Fibroblast of villous mesenchyme (primary cell): ENCODE measurements at places on chromosomes 4 and X.

GRCh38 chr4:178037459-178038214, 595.4 kb upstream of the AGA start:
- DNase-seq, result no peak

DNA sequence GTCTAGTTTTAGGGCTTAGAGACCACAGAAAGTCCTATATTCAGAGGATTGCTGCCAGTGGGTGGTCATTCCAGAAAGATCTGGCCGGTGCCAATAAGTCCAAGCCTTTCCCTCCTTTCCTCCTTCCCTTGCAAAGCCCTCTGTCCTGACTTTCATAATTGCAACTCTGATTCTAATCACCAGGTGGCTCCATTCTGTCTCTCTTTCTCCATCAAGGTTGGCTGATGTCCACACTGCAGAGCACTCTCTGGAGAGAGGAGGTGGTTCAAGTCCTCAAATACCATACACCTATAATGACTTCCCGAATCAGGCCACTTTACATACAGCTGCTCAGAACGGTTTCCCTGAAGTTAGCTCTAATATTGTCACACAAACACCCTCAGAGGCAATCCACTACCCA, 22.4 kb upstream of the ARMCX4 start:
- peak; percentile 39 for DNase-seq

GRCh38 chrX:45379236-45379635, 178.6 kb upstream of the DIPK2B start:
- DNase-seq, result no peak

DNA sequence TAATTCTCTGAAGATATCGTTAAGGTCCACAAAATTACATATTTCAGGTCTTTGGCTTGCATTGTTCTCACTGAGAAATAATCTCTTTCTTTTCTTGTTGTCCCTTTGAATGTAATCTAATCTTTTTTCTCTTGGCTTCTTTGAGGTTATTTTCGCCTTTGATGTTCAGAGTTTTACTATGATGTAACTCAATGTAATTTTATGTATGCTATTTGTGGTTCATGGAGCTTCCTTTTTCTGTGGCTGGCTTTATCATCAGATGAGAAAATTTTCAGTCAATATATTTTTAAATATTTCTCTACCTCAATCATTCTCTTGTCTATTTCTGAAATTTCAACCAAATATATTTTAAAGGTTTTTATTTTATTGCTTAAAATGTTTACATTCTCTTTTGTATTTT, 672.2 kb downstream of the TRAM1L1 start:
- DNase-seq, result no peak

DNA sequence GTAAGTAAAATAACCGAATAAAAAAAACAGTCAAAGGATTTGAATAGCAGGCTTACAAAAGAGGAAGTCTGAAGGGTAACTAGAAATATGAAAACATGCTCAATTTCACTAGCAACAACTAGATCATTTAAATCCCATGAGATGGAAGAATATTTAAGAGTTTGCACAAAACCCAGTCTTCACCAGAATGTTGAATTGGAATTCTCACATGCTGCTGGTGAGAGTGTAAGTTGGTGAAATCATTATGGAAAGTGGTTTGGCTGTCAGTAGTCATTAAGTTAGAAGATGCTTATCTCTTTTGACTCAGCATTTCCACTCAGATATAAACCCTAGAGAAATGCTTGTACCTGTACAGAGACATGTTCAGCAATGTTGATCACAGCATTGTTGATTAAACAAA, 110.1 kb downstream of the PGRMC2 start:
- peak; percentile 33 for DNase-seq

GRCh38 chrX:126165401-126165720, 728 bp downstream of the DCAF12L2 start:
- DNase-seq, result no peak

GRCh38 chr4:25755911-25756310, 100.3 kb downstream of the SLC34A2 start:
- no peak for DNase-seq

GRCh38 chr4:56680266-56680665, 830 bp downstream of the HOPX start:
- no peak for DNase-seq

GRCh38 chrX:5775846-5776430, 452.7 kb downstream of the NLGN4X start:
- DNase-seq, result no peak

GRCh38 chrX:147832707-147833348, 78.9 kb upstream of the FMR1 start:
- DNase-seq, result no peak

DNA sequence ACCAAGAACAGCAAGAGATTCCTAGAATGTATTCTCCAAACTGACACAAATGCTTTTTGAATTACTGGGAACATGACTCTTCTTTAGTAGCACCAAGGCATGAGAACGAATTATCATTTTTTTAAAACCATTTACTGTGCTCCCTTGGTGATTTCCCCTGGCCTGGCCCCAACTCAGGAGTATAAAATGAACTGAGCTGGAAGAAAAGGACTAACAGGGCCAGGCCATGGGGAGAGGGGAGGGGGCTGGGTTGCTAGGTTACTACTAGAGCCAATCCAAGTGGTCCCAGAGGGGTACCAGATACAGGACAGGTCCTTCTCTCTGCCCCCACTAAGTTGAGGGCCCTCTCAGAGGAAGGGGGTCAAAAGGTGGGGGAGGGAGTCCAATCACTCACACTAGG, 23.1 kb downstream of the SASH3 start:
- no peak for DNase-seq

- DNase-seq, result peak; percentile 36
These were observed 242.4 kb downstream of the BMPR1B start for GRCh38 chr4:95000076-95000648.

GRCh38 chr4:95640311-95640710, 91.5 kb upstream of the UNC5C start:
- no peak for DNase-seq

- DNase-seq, result no peak
These were observed 144.6 kb downstream of the SH3KBP1 start for GRCh38 chrX:19742826-19743225.

DNA sequence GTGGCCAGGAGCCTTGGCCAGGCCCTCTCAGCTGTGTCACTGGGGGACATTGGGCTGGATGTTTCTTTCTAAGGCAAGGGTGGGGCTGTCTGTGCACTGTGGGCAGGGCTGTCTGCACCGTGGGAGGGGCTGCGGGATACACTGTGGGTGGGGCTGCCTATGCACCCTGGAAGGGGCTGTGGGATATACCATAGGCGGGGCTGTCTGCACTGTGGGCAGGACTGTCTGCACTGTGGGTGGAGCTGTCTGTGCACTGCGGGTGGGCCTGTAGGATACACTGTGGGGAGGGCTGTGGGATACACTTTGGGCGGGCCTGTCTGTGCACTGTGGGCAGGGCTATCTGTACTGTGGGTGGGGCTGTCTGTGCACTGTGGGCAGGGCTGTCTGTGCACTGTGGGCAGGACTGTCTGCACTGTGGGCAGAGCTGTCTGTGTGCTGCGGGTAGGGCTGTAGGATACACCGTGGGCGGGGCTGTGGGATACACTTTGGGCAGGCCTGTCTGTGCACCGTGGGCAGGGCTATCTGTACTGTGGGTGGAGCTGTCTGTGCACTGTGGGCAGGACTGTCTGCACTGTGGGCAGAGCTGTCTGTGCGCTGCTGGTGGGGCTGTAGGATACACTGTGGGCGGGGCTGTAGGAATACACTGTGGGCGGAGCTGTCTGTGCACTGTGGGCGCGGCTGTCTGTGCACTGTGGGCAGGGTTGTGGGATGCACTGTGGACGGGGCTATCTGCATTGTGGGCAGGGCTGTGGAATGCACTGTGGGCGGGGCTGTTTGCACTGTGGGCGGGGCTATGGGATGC, 31.1 kb downstream of the ACOX3 start:
- peak; percentile 76 for DNase-seq

- no peak for DNase-seq
These were observed 7.2 kb downstream of the OCIAD2 start for GRCh38 chr4:48899432-48899749.

GRCh38 chr4:82560853-82561785, 669 bp downstream of the TMEM150C start:
- no peak for DNase-seq

- no peak for DNase-seq
These were observed 42.2 kb upstream of the PTCHD1 start for GRCh38 chrX:23292354-23292987.

- DNase-seq, result no peak
These were observed 13.8 kb downstream of the ACSL4 start for GRCh38 chrX:109719264-109719663.

GRCh38 chr4:120718979-120719566, 203.5 kb downstream of the PRDM5 start:
- peak; percentile 48 for DNase-seq

- DNase-seq, result no peak
These were observed 340.7 kb downstream of the DHX15 start for GRCh38 chr4:24243641-24244040.

DNA sequence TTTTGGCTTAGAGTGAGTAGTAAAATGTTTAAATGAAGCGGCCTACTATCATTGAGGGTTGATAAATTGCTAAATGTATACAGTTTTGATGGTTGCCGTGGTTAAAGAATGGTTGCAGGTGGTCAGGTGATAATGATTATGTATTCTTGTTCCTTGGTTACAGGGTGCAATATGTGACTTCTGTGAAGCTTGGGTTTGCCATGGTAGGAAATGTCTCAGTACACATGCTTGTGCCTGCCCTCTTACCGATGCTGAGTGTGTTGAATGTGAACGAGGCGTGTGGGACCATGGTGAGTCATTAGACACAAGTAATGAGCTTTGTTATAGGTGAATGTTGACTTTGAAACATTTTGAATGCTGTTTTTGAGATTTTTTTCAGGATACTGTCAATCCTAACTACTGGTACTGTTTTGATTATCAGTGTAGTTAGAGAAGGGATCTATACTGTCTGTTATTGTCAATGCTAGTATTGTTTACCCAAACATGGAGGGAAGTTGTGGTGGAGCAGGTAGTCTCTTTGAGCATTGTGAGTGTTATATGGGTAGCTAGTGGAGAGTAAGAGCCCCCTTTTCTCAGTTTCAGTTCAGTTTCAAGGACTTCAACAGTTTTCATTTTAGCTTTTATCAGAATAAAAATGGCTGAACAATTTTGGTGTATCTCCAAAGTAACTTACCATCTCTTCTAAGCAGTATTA, 8.9 kb downstream of the ZNF330 start:
- no peak for DNase-seq

- DNase-seq, result no peak
These were observed 52.8 kb downstream of the REPS2 start for GRCh38 chrX:16999275-16999674.

DNA sequence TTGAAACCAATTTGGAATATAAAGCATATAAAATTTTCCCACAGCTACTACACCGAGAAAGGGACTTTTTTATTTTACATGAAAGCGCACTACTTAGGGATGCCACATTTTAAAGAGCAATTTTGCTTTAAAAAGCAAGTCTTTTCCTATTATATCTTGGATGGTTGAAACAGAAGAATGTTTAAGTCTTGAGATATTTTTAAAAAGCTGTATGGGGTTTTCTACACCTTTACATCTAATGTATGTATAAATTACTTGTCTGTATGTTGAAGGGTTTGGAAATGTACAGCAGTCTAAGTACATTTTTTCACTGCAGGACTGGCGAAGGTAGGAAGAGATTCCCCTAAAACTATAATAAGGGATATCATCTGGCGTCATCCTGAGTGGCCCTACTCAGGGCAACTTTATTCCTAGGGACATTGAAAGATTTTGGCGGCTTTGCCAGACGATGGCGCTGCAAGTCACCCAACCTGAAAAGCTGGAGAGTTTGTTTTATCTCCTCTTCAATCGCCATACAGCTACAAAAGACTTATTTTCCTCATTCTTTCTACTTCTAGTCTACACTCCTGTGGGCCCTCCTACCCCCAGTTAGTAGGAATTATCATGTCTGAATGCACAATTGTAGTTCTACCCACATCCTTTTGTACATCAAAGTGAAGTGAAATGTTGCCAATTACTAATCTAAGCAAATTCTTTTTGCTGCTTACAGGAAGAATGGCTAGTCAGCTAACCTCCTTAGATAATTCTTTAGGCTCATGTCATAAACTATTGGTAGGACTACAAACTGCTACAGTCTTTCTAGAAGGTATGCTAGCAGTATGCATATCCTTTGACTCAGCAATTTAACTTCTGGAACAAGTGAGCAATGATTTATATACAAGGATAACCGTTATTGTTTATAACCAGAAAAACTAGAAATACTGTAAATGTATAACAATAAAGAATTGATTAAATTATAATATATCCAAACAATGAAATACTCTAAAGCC, 782 bp upstream of the NEK1 start:
- peak; percentile 85 for DNase-seq

DNA sequence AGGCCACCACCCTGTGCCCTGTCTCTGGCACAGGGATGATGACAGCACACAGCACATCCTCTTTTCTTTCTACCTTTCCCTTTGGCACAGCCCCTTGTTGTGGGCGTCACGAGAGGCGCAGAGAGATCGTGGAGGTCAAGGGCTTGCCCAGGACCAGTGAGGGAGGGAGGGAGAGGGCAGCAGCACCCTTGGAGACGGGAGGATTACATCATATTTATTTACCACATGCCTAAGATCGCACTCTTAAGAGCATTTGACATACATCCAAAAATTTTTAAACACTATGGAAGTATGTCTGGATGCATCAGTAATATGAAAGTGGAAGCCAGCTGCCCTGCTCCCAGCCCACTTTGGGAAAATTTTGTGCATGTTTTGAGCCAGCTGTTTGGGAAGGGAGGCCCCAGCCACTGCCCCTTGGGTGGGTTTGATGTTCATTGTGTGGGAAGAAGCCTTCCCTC, 12.7 kb downstream of the WFS1 start:
- DNase-seq, result peak; percentile 78

- no peak for DNase-seq
These were observed 186.5 kb downstream of the RAP1GDS1 start for GRCh38 chr4:98447648-98448047.

GRCh38 chr4:38846015-38846414, 10.6 kb downstream of the TLR6 start:
- DNase-seq, result no peak

DNA sequence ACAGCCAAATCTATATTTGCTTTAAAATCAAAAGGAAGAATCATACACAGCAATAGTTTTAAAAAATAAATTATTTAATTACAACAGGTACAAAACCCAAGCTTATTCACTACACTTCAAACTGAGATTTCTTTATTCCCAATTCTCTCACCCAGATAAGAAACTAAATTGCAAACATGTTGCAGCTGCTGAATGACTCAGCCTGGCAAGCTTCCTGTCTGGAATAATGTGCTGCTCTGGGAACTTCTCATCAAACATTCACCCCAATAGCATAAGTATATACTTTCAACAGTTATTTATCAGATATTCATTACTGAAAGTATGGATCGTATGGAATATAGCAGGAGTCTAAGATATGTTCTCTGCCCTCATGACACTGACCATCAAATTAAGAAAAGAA, 43.0 kb upstream of the GABRA2 start:
- peak; percentile 67 for DNase-seq

GRCh38 chr4:29948451-29948850, 771.7 kb upstream of the PCDH7 start:
- no peak for DNase-seq

GRCh38 chr4:113086172-113086695, 36.8 kb downstream of the ANK2 start:
- no peak for DNase-seq

DNA sequence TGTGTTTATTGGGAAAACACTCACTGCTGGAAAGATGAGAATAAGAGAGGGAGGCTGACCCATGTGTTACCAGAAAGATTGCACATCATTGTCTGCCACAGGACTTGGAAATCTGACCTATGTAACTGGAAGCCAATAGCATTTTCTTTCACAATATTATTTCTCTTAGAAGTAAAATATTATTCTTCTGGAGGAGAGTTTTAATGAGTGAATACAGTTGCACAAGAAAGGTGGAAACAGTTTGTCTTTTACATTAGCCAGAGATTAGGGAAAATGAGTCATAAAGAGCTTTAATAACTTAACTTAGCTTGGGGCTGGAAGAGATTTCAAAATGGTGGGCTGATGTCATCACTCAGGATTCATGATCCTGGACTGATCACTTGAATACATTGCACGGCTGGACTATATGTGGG, 31.5 kb upstream of the LNX1 start:
- peak; percentile 97 for DNase-seq
